ENCODE measurements at places on chromosomes 5 and 9.

DNA sequence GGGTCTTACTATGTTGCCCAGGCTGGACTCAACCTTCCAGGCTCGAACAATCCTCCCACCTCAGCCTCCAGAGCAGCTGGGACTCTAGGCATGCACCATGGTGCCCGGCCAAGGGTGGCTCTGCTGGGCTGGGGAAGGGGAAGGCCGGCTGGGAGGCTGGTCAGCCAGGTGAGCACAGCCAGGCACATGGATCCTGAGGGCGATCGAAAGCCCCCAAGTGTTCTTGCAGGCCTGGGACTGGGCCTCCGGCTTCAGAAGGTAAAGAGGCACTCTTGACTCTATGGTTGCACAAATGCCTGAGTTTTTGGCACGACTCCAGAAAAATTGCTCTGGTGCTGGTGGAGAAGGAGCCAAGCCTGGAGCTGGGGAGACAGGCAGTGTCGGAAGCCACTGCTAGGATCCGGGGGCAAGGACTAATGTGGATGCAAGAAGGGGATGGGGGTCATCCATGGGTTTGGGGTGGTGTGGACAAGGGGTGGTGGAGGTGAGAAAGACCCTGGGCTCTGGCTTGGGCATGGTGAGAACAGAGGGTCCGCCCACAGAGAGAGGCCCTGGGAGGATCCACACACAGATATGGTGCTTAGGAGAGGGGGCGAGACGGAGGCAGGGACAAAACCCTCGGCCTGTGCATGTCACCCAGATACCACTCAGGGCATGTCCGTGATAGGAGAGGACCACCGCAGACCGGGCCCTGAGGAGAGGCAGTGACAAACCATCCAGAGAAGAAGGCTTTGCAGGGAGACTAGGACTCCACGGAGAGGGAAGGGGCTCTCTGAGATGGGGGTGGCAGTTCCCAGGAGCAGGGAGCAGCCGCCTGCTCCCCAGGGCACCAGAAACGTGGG lies 51.1 kb upstream of the COL5A1 start:
- no peak for DNase-seq

GRCh38 chr9:84811751-84812074 lies 142.2 kb downstream of the NTRK2 start:
- DNase-seq = no peak

- no peak for DNase-seq
Observed at GRCh38 chr5:64767959-64768357, 533 bp downstream of the SREK1IP1 start.

DNA sequence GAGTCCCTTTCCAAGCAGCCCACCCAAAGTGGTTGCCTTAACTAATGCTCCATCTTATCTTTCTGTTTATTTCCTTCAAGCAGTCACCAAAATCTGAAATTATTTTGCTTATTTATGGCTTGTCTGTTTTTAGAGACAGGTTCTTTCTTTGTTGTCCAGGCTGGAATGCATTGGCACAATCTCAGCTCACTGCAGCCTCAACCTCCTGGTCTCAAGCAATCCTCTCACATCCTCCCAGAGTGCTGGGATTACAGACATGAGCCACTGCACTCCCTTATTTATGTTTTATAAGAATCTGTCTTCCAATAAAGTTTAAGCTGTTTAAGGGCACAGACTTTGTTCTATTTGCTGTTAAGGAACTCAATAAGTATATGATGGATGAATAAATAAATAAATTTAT lies 133.7 kb downstream of the GABRB2 start:
- no peak for DNase-seq

- DNase-seq = no peak
Observed at GRCh38 chr5:91670563-91670962, 287.4 kb upstream of the ARRDC3 start.

GRCh38 chr5:14246350-14247053 lies 103.4 kb downstream of the TRIO start:
- DNase-seq = no peak
